Caki2 (cell line): ENCODE measurements at places on chromosomes 5 and 9. TPM values are rescaled to one million over a fixed set of nuclear protein-coding genes. Genes with fewer than 3 reads are reported as not detected.

DNA sequence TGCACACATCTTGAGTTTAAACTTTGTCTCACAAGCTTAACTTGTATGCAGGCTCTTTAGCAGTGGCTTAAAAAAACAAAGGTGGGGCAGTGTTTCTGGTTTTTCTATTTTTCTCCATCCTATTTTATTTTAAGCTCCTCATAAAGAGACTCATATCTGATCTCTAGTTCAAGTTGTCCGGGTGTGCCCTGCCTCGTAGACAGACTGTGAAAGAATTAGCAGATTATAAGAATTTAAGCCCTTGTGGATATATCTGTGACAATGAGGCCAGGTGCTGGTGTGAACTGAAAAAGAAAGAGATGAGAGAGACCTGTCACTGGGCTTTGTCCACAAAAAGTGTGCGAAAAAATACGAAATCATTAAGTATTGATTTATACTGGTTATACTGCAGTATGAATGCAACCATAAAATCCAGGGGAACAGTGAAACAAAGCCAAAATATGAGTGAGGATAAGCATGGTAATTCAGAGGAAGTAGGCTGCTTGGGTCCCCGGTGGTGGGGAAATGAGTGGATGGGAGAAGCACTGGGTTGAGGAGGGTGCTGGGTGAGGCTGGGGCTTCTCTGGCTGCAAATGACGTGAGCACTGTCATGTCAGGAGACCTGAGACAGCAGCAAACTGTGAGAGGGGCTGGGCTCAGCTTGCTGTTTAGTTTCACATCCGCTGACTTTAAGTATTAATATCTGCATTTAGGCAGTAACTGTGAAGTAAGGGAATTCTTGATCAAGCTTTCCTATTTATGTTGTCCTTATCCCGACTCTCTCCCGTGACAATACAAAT lies 179.7 kb upstream of the ANKRD55 start:
- DNase-seq, result no peak

DNA sequence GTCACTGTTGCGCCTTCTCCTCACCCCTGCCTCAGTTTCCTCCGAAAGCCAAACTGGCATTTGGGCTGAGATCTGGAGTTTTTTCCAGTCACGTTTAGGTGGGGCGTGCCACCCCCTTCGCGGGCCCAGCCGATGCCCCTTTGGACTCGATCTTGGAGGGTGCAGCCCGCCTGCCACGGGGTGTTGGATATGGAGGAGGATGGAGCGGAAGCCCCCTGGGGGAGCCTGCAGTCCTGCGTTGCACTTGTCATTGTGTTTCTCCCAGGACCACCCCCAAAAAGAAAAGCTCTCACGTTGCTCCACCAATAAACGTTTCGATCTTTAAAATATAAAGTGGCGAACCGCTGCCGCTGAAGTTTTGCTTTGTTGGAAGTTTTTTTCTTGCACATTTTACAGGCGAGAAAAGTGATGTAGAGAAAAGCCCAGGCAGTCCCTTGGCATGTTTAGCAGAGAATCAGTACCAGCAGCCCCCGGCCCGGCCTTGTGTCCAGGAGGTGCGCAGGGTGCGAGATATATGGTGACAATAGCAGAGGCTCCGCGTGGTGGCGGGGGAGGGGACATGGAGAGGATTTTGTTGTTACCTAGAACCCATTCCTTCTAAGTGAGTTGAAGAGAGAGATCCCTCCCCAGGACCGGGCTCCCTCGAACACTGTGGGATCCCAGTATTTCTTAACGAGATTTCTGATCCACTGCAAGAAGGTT lies 681 bp downstream of the F2R start:
- no peak for DNase-seq

DNA sequence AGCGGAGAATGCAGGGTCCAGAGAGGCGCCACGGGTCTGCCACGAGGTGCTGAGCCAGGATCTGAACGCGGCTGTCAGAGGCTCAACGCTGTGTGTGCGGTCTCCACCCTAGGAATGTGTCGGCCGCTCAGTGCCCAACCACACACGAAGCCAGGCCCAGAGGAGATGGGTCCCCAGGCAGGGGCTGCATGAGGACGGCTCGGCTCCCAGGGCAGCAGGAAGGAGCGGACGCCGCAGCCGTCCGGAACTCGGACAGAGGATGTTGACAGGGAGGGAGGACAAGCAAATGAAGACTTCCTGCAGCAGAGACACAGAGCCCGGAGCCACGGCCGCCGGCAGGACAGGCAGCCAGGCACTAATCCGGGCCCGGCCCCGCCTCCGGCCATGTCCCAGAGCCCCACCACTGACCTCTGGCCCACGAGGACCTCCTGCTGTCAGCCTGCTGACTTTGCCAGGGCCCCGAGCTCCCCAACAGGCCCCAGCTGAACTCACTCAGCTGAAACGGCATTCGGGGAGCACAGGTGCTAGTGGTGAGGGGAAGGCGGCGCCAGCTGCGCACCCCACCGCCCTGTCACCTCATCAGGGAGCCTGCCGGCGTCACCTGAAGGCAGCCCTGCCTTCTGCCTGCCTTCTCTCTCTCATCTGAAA lies 12.7 kb downstream of the VAV2 start:
- no peak for DNase-seq

GRCh38 chr9:3028535-3028934 lies 184.6 kb upstream of the PUM3 start:
- no peak for DNase-seq

GRCh38 chr5:131252824-131253171 lies 11.1 kb upstream of the CDC42SE2 start:
- no peak for DNase-seq

GRCh38 chr9:129981180-129981907 lies 61.6 kb downstream of the FNBP1 start:
- DNase-seq, result peak; percentile 88

- DNase-seq, result no peak
These were observed 133.3 kb upstream of the HAND1 start for GRCh38 chr5:154611341-154611767.

GRCh38 chr5:78787783-78788182 lies 139.2 kb upstream of the LHFPL2 start:
- DNase-seq, result no peak

DNA sequence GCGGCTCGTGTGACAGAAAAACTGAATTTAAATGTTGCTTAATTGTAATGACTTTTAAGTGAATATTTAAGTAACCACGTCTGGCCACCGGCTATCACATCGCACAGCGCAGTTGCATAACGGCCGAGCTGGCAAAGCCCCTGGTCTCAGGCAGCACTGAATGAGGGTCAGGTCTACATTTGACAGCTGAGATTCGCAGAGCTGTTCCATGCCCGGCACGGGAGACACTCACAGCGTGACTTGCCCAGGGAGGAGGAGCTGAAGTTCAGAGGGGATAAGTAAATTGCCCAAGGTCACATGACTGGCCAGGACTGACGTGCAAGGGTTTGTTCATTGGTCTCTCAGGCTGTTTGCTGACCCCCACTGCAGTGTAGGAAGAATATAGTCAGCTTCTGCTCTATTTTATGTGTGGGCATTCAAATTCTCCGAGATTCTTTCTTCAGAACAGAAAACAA lies 17.4 kb upstream of the COL5A1 start:
- DNase-seq, result no peak

- no peak for DNase-seq
These were observed 6.1 kb downstream of the IRX4 start for GRCh38 chr5:1876660-1877064.

DNA sequence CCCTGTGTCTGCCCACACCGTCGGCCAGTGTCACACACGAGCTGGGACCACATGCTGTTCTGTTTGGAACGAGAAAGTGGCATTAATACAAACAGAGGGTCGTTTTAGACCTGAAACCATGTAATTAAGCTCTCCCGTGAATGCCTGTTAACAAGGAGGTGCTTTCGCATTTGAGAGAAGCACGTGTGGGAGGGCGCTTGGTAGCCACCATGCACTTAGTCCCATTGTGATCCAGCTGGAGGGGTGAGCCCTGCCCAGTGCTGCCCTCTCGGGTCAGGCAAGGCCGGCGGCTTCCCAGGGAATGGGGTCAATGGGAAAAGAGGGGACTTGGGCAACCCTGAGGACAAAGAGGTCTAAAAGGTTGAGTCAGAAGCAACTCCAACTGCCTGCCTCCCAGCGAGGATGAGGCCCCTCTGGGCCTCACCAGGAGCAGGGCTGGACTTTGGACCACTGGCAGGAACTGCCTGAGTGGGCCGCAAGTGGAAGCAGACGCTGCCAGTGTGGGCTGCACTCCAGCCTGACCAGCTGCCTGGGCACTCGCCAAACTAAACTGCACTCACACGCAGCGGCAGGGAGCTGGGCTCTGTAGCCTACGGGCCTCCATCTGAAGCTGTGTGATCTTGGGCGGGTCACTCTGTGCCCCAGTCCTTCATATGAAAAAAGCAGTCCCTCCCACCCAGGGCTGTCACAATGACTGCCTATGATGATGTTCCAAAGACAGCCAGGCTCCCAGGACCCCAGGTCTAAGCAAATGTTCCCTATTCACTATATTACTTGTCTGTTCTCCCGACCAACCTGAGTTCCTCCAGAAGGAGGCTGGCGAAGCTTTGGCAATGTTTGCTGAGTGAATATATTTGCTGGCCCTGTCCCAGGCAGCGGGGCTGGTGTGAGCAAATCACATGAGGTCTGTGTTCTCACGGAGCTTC lies 195.7 kb downstream of the CDK5RAP2 start:
- DNase-seq, result no peak

DNA sequence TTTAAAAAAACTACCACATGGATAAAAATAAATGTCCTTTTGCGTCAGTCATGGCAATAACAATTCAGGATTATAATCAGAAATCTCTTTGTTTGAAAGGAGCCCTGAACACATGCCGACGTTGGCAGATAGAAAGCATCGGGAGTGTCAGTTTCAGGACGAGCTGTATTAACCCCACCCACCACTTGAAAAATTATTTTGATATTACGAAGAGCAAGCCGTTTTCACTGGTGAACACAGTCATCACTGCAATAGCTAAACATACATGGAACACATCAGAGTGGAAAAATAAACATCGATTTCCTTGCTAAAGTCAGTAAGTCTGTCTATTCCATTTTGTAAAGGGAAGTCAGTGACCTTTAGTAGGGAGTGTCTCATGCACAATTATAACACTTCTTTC lies 266.4 kb upstream of the FBXL7 start:
- no peak for DNase-seq

GRCh38 chr5:2375291-2375690 lies 376.2 kb downstream of the IRX2 start:
- DNase-seq, result no peak

- no peak for DNase-seq
These were observed 12.9 kb upstream of the CARNMT1 start for GRCh38 chr9:75041041-75041440.

DNA sequence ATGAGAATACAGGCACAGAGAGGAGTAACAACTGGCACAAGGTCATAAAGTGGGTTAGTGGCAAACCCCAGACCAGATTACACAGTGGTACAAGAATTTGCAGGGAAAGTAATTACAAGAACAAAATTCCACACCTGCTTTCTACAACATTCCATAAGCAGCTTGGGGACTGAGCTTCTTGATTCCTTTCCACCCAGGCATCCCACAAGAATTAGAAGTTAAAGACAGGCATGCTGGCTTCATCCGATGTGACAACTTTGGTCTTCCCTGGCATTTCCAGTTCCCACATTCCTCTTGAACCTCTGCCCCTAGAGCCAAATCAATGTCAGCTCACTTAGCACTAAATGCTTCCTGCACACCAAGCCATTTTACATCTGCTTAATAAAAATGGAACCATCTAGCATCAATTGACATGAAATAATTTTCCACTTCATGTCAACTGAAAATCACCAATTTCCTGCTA lies 435.8 kb upstream of the PAPPA start:
- DNase-seq, result no peak

GRCh38 chr9:109856785-109857184 lies 76.8 kb downstream of the PALM2AKAP2 start:
- no peak for DNase-seq

Gene PHF24
- total RNA-seq, result 0.07 and 0.20 TPM in 2 replicates

Gene MYOZ3
- not detected in 2 replicates for total RNA-seq

Gene SLC6A7
- total RNA-seq, result not detected in 2 replicates

Gene SCAI
- 0.35 and 0.41 TPM in 2 replicates for total RNA-seq

Gene F2RL1
- total RNA-seq, result 10.7 and 11.9 TPM in 2 replicates

Gene DCTN4
- 18.2 and 20.7 TPM in 2 replicates for total RNA-seq

Gene FUT7
- total RNA-seq, result not detected in 2 replicates
